ENCODE measurements at places on chromosomes 6 and 20. TPM values are rescaled to one million over a fixed set of nuclear protein-coding genes. Genes with fewer than 3 reads are reported as not detected.

The GGTLC1 gene
- total RNA-seq: not detected

The SLC44A4 gene
- 3.0 TPM for total RNA-seq

The BTN1A1 gene
- not detected for total RNA-seq

The FOXQ1 gene
- total RNA-seq: 2.7 TPM

The CBFA2T2 gene
- total RNA-seq: 44.0 TPM

The EYA4 gene
- total RNA-seq: 7.7 TPM

The DEFB124 gene
- total RNA-seq: not detected

The FBXO5 gene
- total RNA-seq: 15.3 TPM

The ARMH2 gene
- total RNA-seq: not detected

The PARD6B gene
- 31.1 TPM for total RNA-seq

The PHF10 gene
- total RNA-seq: 107 TPM

The NEDD9 gene
- total RNA-seq: 63.8 TPM
